Mucosa of gallbladder (tissue), 1 donor: ENCODE measurements at places on chromosomes 7 and 10. TPM values are rescaled to one million over a fixed set of nuclear protein-coding genes. Genes with fewer than 3 reads are reported as not detected.

DNA sequence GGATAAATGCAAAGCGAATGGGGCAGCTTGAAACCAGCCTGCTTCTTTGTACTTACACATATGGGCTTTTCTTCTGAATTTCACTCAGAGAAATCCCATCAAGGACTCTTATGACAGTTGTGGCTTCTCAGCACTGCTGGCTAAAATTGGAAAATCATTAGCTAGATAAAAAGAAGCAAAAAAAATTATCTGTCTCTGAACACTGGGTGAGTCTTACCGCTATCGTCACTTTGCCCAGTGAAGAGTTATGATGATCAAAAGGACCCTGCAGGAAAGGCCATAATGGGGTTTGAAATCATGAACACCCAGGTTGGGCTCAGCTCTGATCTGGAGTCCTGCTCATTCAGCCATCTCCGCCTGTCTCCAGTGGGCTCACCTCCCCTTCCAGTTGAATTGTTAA, 34.3 kb downstream of the AOAH start:
- DNase-seq, result no peak

DNA sequence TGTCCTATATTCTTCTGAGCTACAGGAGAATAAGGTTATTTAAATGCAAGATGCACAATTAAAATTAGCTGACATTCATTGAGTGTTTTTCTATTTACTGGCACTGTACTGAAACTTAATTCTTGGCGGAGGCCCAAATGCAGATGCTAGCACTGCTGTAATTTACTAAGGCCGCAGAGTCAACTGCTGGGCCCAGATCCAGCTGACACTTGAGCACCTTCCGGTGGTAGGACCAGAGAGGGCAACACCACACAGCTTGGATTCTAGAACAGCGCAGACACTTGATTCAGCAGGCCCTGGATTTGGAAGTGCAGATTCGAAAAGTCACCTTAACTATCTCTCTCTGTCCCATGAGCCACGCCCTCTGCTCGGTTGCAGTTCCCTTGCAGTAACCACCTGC, 228.6 kb upstream of the TMEM72 start:
- no peak for DNase-seq

GRCh38 chr10:30510184-30510931, 76.4 kb downstream of the MAP3K8 start:
- DNase-seq, result no peak

GRCh38 chr7:148865283-148865682, 18.8 kb downstream of the EZH2 start:
- DNase-seq, result no peak

DNA sequence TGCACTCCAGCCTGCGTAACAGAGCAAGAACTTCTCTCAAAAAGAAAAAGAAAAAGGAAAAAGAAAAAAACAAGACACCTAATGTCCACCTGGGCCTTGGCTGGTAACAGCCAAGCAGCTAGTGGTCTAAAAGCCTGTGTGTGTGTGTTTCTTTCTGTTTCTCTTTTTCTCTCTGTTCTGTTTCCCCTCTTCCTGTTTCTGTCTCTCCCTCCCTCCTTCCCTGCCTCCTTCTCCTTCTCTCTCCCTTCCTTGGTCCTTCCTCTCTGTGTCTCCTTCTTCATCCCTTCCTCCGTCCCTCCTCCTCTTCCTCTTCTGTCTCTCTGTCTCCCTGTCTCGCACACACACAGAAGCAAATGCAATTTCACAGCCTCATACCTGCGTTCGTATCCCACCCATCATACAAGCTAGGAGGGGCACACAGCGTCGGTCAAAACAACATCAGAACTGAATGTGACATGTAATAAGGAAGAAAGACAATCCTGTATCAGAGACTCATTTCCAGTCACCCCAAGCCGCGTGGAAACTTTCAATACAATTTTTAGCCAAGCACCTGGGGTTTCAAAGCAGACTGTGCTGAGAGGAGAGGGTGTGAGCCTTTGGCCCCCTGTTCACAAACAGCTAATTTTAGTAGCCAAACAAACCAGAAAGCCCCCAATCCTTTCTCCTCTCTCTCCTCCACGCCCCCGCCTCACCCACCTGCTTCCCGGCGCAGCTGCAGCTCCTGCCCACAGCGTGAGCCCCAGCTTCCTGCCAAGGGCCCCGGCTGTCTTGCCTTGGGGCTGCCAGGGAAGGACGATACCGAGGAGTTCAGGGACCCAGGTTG, 50.2 kb upstream of the GNA12 start:
- no peak for DNase-seq

DNA sequence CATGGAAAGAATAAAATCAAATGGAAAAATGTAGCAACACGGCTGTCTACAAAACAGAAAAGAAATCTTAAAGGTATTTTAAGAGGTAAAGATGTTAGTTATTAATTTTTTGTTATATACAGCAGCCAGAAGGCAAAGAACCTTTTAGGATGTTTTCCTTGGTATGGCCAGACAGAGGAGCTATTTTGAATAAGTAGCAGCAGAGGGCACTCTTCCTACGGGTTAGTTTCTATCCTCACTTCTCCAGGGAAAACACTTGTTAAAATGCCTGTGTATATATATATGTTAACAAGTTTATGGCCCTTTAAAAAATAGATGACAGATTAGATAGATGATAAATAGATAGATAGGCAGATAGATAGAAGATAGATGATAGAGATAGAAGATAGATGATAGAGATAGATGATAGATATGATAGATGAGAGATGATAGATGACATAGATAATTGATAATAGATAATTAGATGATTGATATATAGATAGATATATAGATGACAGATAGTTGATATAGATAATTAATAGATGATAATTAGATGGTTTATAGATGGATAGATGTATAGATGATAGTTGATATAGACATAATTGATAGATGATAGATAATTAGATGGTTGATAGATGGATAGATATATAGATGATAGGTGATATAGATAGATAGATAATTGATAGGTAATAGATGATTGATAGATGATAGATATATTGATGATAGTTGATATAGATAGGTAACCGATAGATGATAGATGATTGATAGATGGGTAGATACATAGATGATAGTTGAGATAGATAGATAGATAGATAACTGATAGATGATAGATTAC, 57.8 kb upstream of the WIPF3 start:
- DNase-seq, result peak; percentile 22

DNA sequence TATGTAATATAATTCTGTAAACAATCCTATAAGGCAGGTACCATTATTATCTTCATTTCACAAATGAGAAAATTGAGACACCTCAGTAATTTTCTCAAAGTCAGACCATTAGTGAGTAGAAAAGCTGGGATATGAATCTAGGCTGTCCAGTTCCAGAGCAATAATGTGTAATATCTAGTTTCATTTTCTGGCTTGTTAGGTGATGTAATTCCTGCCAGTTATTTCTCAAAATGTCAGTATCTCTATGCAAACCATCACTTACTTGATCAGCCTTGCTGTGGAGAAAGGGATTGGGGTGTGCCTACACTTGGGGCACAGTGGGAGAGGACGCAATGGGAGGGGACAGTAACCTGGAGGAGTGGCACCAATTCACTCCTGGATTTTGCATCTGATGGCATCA, 157.5 kb downstream of the LYZL1 start:
- no peak for DNase-seq

- DNase-seq, result no peak
These were observed 2.4 kb downstream of the NCAPG2 start for GRCh38 chr7:158702196-158702595.

GRCh38 chr7:36532981-36533499, 143.4 kb downstream of the ANLN start:
- no peak for DNase-seq

GRCh38 chr10:103067956-103068355, 125.1 kb downstream of the NT5C2 start:
- no peak for DNase-seq

- no peak for DNase-seq
These were observed 158.4 kb upstream of the ADARB2 start for GRCh38 chr10:1895691-1896090.

DNA sequence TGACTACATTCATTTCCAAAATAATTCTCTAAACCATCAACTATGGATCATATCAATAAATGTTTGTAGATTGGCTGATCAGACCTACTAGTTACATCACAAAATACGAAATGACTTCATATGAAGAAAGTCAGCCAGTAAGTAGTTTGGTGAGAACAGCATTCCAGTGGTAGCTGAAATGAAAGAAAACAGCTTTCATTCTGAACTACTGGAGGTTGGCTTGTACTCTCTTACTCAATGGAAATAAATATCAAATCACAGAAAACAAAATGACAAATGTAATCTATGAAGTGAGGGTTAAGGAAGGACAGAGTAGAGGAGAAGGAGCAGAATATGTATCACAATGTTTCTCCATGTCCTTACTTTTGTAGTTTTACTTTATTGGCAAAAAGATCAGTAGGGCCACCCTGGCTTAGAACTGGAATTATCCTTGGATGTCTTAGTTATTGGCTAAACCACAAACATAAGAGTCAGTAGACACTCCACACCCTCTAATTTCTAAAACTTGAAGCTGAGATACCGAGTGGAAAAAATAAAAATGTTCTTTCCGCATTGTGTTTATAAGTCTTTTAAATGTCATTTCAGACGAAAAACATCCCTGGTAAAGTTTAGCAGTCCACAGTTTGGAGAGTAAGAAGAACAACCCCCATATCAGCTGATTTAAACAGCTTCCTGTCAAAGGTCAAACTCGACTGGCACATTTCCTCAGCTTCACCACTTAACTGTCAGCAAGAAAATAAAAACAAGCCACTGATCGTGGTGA, 74.0 kb upstream of the DGKI start:
- no peak for DNase-seq

GRCh38 chr7:8064828-8065227, 96.2 kb downstream of the GLCCI1 start:
- no peak for DNase-seq

- DNase-seq, result no peak
These were observed 190.2 kb downstream of the RAMP3 start for GRCh38 chr7:45347804-45348203.

DNA sequence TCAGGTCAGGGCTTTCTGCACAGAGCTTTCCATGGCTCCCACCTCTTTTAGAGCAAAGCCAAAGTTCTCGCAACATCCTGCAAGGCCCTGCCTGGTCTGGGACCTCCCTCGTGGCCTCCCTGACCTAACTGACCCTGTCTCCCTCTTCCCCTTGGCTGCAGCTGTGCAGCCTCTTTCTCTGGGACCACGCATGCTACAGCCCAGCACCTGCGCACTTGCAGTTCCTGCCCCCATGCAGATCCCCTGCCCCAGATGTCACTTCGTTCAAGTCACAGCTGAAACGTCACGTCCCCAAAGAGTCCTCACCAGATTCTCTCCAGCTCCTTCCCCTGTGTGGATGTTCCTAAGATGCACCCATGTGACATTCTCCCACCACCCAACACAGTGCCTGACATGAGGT, 61.2 kb upstream of the ZNF716 start:
- no peak for DNase-seq

- no peak for DNase-seq
These were observed 666.7 kb upstream of the C7orf33 start for GRCh38 chr7:147923841-147924240.

- peak; percentile 10 for DNase-seq
These were observed 666 bp upstream of the YAE1 start for GRCh38 chr7:39565538-39565937.

Gene CYREN
- total RNA-seq, result 43.9 TPM

Gene SLC18A3
- total RNA-seq, result 0.20 TPM

Gene CYP2C19
- 188 TPM for total RNA-seq

Gene STOX1
- 2.6 TPM for total RNA-seq

Gene ST8SIA6
- 0.92 TPM for total RNA-seq

Gene NPY4R
- total RNA-seq, result 0.14 TPM

Gene SEMA3A
- total RNA-seq, result 19.2 TPM

Gene TAS2R16
- not detected for total RNA-seq

Gene AGAP5
- total RNA-seq, result 8.2 TPM

Gene NRBF2
- total RNA-seq, result 15.0 TPM

Gene GRIFIN
- total RNA-seq, result not detected
